ENCODE measurements at places on chromosomes 3 and 15.
A peak's percentile ranks its signal among the peaks of the same experiment; 100 is the strongest.

- DNase-seq: no peak
Observed at GRCh38 chr3:28081533-28081947, 159.9 kb upstream of the CMC1 start.

- DNase-seq: no peak
Observed at GRCh38 chr3:61155701-61156292, 95.5 kb downstream of the FHIT start.

- no peak for DNase-seq
Observed at GRCh38 chr3:122916084-122916483, 111.5 kb downstream of the SEMA5B start.

GRCh38 chr15:81298611-81299010 lies 25.3 kb downstream of the STARD5 start:
- DNase-seq: no peak

DNA sequence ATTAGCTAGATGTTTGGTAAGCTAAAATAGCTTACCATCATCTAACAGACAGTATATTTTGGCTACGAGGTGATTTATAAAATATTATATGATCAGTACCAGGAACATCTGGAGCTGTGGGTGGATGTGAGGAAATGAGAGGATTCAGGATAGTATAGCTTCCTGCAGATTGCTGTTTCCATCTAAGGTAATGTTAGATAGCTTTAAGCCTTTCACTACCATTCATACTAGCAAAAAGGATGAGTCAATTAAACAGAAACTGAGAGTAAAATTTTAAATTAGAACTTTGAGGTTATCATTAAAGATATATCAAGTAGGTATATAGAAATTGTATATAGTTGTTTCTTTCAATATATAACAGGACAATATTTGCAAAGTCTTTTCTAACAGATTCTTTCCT lies 8.0 kb downstream of the ZBTB20 start:
- DNase-seq: no peak

- no peak for DNase-seq
Observed at GRCh38 chr3:28124882-28125281, 116.5 kb upstream of the CMC1 start.

DNA sequence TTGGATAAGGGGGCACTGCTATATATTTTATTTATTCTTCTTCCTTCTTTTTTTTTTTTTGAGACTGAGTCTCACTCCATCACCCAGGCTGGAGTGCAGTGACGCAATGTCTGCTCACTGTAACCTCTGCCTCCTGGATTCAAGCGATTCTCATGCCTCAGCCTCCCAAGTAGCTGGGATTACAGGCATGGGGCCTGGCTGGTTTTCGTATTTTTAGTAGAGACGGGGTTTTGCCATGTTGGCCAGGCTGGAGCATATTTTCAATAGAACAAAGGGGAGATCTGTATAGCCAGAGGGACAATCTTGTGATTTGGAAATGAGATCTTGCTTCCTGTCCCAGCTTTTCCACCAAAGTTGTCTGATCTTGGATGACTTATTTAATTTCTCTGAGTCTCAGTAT lies 133.1 kb upstream of the ABHD17C start:
- DNase-seq: no peak

DNA sequence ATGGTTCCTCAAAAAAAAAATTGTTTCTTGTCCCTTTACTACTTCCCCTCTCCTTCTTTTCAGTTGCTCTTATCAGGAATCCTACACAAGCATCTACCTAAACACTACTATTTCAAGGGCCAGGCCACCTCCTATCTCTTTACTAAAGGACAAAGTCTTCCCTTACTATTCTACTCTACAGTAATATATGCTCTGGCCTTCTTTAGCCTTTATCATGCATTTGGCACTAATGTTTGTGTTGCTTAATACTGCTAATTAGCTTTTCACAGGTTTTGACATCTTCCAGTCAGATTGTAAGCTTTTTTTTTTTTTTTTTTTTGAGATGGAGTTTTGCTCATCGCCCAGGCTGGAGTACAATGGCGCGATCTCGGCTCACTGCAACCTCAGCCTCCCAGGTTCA lies 5.3 kb downstream of the CEP19 start:
- DNase-seq: no peak

DNA sequence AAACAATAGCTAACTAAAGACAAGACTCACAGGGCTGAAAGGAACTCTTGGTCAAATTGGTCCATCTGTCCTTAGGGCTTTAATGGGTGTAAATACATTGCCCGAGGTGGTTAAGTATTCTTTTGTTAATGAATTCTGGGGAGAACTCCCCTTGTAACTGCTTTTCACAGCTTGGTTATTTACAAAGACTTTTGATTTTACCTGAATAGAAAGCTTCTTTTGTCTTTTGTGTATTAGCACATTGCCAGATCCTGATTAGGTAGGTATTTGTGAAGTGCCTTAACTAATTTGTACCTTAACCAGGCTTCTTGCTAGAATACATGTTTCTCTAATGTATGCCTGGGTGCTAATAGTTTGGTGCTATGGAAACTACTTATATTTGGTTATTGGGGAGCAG lies 14.0 kb downstream of the CHD2 start:
- no peak for DNase-seq

- DNase-seq: no peak
Observed at GRCh38 chr15:88981244-88982215, 68.4 kb upstream of the MFGE8 start.

- no peak for DNase-seq
Observed at GRCh38 chr15:44092221-44092620, 102.8 kb downstream of the FRMD5 start.

GRCh38 chr3:30646181-30646876 lies 39.9 kb downstream of the TGFBR2 start:
- no peak for DNase-seq

- DNase-seq: no peak
Observed at GRCh38 chr3:168091941-168092340, 3.8 kb downstream of the GOLIM4 start.

DNA sequence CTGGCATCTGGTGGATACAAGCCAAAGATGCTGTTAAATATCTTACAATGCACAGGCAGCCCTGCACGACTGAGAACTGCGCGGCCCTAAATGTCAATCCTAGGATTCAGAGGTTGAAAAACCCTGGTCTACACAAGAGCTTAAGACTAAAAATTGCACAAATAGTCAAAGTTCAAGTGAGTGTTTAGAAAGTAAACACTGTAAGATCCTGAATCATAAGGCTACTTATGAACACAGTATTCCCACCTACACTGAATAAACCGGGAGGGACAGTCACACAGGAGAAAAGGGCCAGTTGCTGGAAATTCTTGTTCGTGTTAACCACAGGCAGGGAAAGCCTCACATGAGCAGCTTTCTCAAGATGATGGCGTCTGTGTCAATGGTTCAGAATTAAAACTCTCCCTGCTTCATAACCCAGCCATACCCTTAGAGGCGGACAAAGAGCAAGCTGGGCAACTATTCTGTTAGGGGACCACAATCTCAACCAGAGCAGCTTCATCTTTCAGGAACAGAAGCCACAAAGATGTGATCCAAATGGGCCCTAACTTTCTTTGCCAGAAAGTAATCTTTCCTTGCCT lies 37.7 kb downstream of the LRIG1 start:
- no peak for DNase-seq

GRCh38 chr3:109234300-109234699 lies 82.0 kb downstream of the DPPA2 start:
- DNase-seq: no peak

DNA sequence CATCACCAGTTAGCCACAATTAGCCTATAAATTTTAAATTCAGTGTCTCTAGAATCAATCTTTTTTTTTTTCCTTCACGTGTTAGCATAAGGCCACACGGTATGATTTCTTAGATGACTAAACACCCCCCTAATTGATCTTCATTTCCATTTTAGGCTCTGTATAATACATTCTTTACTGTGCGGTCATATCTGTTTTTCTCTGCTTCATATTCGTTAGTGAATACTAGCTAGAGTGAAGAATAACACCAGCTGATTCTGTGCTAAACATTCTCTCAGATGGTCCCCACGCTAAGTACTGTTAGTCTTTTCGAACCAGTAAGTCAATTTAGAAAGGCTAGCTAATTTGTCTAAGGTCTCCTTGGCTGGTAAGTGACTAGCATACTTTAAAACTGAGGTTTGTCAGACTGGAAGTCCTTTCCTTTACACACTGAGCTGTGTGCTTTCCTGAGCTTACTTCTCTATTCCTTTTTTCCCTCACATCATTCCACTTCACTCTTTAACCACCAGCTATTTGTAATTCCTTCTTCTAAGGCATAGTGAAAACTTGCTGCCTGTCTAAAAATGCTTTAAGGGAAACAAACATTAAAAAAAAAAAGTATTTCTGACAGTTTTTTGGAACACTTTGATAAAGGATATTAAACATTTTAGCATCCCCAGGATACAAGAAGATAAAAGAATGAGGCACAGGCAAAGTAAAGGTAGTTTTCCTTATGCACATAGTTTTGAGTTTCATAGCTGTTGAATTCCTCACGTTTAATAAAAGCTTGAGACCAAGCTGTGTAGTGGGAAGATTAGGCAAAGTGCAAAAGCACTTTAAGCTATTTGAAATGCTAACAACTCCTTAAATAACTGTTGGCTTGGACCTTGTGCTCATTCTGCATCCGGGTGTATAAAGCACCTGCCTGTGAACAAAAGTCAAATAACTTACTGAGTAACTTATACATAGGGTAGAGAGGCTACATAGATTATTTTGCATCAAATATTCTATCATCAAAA lies 17.1 kb downstream of the ZFAND6 start:
- no peak for DNase-seq

DNA sequence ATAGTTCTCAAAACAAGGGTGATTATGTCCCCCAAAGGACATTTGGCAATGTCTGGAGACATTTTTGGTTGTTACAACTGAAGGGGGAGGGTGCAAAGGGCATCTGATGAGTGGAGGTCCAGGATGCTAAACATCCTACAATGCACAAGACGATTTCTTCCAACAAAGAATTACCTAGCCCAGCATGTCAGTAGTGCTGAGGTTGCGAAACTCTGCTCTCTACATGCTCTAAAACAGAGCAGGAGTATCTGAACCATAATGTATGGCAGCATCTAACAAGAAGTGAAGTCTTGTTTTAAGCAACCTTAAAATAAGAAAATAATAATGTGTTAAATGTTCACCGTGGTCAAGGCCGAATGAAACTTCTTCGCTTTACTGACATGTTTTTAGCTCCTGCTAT lies 7.0 kb downstream of the GYG1 start:
- DNase-seq: no peak

DNA sequence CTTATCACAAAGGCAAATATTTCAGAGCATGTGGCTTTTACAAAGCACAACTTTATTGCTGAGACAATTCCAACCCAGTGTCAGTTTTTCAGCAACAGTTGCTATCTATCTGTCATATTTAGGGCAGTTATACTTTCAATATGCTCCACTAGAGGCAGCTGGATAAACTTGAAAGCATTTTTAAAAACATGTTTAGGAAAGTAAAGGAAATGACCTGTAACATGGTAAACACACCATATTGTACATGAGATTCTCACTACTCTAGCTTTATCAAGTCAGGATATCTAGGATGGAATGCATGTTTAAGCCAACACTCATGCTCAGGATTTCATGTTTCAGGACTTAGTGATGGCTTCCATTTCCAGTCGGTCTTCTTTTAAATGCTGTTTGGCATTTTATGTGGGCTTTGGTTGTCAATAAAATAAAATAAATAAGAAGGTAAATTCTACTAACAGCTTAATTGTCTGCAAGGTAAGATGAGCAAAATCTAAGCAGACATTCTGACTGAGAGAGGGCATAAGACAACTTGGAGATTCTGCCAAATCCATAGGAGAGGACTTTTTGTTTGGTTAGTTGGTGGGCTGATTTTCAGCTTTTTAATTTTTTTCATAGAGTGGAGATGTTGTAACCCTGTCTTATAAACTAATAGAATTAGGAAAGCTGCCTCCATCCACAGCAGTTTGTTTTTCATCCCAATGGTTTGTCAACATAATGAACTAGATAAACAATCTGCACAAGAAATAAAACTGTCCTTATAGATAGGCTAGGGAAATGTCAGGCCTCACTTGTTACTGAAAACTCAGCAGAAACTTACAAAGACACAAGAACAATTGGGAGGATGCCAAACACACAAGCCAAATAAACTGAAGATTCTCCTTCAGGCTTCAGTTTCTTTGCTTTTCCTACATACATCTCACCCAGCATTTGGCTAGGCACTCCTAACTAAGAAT lies 63.4 kb upstream of the CPB1 start:
- peak; percentile 73 for DNase-seq

DNA sequence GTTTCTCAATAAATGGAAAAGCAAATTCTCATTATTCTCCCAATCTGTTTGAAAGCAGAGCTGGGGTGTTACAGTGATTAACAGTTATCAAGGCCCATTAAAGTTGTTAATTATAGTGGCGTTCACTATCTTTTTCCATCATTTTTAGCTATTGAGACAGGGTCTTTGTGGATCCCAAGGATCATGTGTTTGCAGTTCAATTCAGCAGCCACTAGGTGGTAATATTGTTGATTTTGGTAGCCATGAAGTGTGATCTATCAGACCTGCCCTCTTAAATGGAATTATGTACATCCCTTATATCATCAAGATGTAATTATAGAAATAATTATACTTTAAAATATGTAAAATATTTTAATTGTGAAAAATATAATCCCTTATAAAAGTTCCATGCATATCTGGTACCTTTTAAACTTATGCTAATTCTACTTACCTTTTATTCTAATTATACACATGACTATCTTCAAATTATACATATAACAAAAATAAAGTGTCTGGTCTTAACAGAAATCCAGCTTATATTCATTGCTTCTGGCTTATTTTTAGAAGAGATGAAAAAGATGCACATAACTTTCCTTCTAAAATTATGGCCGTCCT lies 126.4 kb downstream of the GREM1 start:
- DNase-seq: no peak

GRCh38 chr3:103690536-103690935 lies 1255.7 kb downstream of the ZPLD1 start:
- DNase-seq: no peak

DNA sequence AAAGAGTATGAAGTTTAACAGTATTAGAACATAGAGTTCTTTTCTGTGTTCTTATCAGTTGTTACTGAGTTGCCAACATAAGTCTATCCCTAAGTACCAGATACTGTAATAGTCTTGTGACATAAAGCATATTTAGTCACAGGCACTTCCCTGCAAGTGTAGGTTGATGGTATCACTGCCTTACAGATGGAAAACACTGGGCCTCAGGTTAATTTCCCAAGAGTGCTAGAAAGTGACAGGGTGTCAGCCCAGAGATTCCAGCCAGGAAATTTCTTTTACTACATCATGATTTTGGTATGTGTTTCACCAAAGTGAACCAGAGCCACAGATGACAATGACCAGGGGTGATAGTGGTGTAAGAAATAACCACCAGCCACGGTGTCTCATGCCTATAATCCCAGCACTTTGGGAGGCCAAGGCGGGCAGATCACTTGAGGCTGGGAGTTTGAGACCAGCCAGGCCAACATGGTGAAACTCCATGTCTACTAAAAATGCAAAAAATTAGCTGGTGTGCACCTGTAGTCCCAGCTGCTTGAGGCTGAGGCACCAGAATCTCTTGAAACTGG lies 3.2 kb downstream of the EIF1B start:
- no peak for DNase-seq

- DNase-seq: no peak
Observed at GRCh38 chr15:74840851-74841775, 1.8 kb downstream of the ULK3 start.

DNA sequence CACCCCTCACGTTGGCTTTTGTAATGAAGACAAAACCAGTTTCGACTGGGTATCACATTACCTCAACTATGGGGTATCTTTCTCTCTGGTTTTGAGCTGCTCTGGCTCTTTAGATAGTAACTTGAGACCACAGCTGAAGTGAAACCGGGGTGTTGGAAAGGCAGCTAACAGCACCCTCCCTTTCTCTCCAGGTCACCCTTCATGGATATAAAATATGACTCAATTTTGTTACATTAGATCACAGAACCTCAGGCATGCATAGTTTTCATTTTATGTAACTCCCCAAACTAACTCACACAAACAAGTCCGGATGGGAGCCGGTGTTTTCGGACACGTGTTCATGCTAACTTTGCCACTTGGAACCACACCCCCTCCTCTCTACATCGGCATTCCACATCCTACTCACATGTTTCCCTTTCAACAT lies 90.7 kb downstream of the NR2F2 start:
- DNase-seq: no peak
